Liver (tissue), 10 donors: ENCODE measurements at places on chromosomes 11 and 22. TPM values are rescaled to one million over a fixed set of nuclear protein-coding genes. Genes with fewer than 3 reads are reported as not detected.

DNA sequence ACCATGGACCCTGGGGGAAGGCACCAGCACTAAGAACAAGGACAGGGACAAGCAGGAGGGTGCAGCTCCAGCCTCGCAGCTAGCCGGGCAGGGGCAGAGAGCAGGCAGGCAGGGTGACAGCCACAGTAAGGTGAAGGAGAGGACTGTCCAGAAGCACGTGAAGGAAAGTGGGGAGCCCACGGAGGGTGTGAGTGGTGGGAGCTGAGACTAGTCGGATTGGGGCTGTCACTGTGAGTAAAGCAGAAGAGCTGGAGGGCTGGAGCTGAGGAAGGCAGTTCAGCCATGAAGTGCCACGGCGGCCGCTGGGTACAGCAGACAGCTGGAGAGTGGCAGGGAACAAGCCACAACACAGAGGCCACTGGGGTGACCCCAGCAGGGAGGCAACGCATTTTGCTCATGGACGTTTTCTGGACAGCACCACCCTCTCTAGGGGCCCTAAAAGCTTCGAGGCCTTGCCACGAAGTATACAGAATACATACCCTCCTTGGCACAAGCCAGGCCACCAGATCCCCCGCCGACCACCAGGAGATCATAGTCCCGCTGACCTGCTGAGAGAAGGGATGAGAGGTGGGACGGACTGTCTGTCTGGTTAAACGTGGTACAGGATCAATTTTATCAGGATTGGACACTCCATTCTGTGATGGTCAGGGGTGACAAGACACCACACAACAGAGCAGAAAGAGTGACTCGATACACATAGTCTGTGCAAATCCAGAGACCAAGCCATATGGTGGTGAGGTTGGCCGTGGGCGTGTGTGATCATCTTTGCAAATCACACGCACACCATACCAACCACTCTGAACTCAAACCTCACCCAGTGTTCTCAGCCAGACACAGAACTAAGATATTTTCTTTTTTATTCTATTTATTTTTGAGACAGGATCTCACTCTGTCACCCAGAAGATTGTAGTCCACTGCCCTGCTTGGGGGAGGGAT, 10.8 kb upstream of the COMT start:
- DNase-seq = no peak

- no peak for DNase-seq
Observed at GRCh38 chr22:33620085-33620484, 300.2 kb downstream of the LARGE1 start.

DNA sequence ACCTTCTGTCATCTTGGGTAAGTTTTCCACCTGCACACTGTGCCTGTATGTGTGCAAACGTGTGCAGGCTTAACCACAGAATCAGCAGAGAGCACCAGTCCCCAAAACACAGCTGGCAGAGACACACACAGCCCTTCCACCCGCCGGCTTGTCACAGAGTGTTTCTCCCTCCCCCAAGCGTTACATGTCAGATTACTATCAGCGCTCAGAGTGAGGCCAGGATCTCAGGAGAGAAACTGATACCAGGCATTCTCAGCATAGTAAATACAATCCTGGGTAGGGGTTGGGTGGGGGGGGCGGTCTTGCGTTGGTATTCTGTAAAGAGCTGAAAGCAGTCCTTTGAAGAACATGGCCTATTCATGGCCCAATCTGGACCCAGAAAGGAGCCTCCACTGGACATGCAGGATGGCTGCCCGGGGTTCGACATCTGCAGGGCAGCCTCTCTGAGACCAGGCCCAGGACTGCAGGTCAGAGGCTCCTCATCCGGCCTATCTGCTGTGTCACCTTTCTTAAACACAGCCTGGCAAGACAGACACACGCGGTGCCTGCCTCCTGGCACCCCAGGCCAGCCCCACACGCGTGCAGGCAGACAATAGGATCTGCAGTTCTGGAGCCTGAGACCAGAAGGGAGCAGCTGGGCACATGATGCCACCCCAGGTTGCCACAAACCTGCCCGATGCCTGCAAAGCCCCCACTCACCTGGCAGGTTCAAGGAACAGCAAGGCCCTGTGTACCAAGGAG, 1.7 kb downstream of the OSBPL5 start:
- DNase-seq = no peak

The HOATZ gene
- polyA plus RNA-seq = not detected

DNA sequence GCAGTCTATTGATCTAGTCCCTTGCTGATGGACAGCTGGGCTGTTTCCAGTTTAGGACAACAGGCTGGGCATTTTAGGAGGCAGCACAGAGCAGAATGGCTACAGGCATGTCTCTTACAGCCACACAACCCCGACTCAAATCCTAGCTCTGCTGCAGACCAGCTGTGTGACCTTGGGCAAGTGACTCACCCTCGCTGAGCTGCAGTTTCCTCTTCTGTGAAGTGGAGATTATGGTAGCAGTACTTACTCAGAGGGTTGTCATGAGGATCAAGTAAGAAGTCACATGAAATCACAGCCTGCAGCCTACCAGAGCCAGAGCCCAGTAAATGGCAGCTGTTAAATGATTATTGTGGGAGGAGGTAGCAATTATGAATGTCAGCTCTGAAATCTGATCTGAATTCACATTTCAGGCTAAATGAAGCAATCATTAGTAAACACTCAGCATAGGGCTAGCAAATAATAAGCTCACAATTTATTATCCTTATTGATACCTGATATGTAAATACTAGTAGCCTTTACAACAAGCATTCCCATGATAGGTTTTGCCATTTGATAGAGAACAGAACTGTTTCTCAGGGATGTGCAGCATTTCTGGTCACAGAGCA, 58.9 kb downstream of the MYEOV start:
- no peak for DNase-seq
